ENCODE measurements at places on chromosomes 11 and 22.
A peak's percentile ranks its signal among the peaks of the same experiment; 100 is the strongest.

DNA sequence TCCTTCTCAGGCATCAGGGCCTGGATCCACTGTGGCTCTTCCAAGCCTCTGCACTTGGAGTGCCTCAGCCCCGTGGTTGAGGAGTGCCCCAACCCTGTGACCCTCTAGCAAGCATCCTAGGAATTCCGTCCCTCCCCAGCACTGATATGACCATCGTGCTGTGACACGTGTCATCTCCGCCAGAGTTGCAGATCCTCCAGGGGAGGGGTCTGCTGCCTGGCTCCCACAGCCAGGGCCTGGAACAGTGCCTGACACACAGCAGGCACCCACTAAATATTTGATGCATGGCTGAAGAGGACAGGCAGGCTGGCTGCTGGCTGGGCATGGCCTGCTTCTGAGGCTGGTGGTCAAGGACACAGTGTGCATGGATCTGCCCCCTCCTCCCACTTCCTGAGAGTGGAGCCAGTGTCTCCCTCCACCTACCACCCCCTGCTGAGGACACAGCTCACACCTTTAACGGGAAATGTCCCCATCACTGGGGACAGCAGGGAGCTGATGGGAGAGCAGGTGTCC is 1.7 kb upstream of the CD81 start:
- no peak for DNase-seq

GRCh38 chr11:113305440-113306336 is 8.7 kb upstream of the TTC12 start:
- DNase-seq: peak; percentile 53

- no peak for DNase-seq
Measured at GRCh38 chr11:125338886-125339811, 156.9 kb downstream of the FEZ1 start.

GRCh38 chr22:29331658-29332300 is 16.3 kb upstream of the RASL10A start:
- no peak for DNase-seq

DNA sequence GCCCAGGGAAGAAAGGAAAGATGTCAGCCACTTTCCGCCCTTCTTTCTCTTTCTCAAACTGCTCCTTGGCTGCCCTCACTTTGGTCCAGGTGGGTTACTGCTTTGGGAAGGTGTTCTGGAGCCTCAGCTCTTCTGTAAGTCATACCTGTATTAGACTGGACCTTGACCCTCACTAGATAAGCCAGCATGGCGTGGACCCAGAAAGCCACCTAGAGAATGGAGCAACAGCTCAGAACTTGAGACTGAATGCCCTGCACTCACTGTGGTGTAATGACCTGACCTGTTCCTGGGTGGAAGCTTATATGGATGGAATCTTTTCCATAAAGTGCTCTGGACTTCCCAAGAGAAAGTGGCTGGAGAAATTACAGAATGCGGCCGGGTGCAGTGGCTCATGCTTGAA is 15.6 kb downstream of the ACP2 start:
- no peak for DNase-seq

GRCh38 chr22:25368271-25368670 is 148.8 kb downstream of the CRYBB2 start:
- no peak for DNase-seq

- no peak for DNase-seq
Measured at GRCh38 chr11:43397251-43397650, 38.5 kb downstream of the TTC17 start.

Data from T-helper 2 cell treated with Interferon-gamma antibody and Interleukin-4, amounts not matched to agents 5 μg/mL and 100 μg/mL, for 36 hours (primary cell).